GM04504 (cell line): ENCODE measurements at places on chromosomes 3 and 15.

DNA sequence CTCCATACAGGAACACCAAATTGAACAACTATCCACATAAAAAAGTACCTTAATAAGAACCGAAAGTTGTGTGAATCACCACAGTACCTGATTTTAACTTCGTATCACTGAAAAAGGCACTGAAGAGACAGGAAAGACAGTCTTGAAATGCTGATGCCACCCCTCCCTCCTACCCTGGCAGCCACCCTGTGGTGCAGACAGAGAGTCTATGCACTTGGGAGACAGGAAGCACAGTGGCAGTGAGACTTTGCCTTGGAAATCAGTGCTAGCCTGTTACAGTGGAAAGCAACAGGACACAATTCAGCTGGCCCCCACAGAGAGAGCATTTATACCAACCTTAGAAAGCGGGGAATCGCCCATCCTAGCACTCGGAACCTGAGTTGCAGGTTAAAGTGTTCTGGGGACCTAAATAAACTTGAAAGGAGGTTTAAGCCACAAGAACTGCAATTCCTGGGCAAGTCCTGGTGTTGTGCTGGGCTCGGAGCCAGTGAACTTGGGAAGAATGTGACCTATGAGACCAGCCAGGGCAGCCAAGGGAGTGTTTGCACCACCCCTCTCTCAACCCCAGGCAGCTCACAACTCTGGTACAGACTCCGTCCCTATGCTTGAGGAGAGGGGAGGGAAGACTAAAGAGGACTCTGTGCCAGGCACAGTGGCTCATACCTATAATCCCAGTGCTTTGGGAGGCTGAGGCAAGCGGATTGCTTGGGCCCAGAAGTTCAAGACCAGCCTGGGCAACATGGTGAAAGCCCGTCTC is 240.1 kb downstream of the ISL2 start:
- peak; percentile 13 for DNase-seq

DNA sequence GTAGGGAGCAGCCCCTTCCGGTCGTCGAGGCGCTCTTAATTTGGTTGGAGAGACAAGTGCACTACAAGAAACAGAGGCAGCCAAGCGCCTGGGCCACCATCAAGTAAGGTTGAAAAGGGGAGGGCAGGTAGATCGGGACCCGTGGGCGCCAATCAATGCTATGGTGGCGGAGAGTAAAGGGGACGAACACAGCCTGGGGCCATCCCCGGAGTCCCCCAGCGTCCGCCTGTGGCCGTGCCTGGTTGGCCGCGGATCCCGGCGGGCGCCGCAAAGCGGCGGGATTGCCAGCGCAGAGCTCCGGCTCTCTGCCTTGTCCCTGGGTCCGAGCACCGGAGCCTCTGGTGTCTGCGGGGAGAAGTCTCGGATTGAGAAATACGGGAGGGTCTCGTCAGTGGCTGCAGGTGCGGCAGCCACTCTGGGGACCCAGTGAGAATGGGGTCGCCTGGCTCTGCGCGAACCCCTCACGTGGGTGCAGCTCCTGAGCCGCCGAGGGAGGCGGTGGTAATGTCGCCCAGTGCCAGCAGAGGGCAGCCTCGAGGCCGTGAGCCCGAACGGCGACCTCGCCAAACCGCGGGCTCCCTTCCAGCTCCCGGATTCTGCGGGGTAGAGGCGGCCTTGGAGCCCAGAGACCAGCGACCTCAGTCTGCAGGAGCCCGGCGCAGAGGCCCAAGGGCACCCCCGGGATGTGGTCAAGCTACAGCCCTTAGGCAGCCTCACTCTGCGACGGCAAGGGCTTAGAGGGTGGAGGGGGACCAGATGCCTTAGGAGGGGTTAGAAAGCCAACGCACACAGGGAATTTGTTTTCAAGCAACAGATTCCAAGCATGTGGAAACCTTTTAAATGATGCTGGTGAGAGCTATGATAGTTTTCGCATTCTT is 10.8 kb downstream of the FOXL2 start:
- DNase-seq: peak; percentile 48

DNA sequence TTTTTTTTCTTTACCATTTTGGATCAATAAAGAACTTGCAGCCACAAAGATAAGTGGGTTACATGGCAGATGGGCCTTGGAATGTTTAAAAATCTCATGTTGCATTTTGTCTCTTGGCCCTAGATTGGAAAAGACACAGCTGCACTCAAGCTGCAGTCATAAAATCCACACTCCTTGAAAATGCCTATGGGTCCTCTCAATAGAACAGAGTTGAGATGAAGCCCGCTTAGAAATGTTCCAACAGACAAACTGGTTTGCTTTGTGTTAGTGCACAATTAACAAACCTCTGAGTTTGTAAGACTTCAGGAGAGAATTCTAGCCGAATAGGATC is 401.2 kb upstream of the CDIN1 start:
- DNase-seq: peak; percentile 20

DNA sequence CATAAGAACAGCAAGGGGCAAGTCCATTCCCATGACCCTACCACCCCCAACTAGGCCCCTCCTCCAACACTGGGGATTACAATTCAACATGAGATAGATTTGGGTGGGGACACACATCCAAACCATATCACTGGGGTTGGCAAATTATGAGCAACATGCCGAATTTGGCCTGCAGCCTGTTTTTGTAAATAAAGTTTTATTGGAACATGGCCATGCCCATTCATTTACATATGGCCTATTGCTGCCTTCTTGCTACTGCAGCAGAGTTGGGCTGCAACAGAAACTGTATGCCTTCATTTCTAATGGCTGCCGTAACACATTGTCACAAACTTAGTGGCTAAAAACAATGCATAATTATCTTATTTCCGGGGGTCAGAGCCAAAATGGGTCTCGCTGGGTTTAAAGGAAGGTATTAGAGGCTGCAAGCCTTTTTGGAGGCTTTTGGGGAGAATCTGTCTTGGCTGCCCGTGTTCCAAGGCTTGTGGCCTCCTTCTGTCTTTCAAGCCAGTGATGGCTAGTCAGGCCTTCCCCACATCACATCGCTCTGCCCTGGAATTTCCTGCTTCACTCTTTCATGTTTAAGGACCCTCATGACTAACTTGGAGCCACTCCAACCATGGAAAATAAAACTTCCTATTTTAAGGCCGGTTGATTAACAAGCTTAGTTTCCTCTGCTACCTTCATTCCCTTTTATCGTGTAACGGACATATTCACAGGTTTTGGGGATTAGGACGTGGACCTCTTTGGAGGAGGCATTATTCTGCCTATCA is 428.5 kb upstream of the PROK2 start:
- DNase-seq: no peak

DNA sequence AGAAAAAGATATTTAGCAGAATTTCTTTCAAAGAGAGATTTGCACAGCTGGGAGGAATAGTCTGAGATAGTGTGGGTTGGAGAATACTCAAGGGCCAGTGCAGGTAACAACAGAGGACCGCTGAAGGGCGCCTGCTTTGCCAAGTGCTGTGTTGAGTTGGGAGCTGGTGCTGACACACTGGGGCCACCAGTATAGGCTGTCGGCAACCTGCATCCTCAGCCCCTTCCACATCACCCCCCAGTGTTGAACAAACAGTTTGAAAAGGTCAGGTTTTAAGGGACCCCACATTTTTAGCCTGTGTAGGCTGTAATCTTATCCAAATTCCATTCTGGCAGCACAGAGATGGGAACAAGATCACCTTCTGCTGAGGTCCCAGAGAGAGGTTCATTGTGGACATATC is 96.6 kb downstream of the ABHD5 start:
- no peak for DNase-seq

- no peak for DNase-seq
Observed at GRCh38 chr15:31803388-31803884, 226.9 kb upstream of the CHRNA7 start.

- no peak for DNase-seq
Observed at GRCh38 chr15:64703632-64703959, 71.8 kb downstream of the RBPMS2 start.

DNA sequence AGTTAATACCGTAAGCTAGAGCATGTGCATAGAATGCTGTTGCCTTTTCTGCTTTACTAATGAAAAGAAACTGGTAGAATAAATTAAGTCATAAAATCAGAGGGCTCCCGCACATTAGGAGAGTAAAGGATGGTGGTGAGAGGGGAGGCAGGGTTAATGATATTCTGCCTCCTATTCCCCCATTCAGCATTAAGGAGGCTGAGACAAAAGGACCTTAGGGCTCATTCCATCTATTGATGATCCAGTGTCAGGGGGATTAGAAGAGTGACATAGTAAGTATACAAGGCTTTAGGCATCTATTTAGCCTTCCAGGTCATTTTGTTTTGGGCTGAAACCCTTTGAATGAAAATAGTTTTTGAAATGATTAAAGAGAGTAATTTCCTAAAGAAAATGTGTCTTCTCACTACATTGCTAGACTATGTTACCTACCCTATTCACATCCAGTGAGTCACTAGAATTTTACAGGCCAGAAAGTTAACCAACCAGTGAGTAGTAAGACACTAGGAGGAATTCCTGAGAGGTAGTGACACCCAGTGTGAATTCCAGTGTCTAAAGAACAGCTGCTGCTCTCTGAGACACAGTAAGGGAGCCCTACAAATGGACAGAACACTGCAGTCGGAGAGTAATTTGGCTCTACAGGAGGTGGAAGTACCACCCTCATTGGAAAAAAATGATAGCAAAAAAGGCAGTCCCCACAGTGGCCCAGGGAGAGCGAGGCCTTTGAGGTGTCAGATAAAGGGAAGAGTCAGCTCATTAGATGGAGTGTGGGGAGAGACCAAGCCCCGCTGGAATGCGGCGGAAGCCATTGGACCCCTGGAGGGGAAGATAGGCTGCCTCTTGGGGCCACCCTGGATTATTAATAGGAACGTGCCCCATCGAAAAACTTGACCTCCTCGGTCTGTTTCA is 67.6 kb downstream of the TUSC7 start:
- no peak for DNase-seq

- DNase-seq: no peak
Observed at GRCh38 chr3:150409512-150410310, 1.6 kb downstream of the TSC22D2 start.

- DNase-seq: no peak
Observed at GRCh38 chr3:171347301-171348039, 112.7 kb downstream of the TNIK start.

DNA sequence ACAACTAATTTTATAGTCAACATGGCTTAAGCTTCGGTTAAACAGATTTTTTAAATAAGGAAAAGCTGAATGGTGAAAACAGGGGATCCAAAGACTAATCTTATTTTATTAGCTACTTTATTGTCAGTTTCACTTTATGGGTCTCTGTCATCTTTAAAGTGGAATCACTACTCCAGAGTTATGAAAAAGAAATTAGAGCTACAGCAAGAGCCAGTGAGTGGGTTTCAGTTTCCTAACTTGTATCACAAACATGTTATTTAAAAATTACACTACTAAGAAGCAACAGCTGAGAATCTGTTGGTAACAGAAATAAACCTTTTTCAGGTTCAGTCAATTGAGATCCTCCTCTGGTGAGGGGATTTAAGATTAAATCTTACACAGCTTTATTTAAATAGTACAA is 10.0 kb downstream of the PHC3 start:
- DNase-seq: no peak
